ENCODE measurements at places on chromosomes 6 and 20. TPM values are rescaled to one million over a fixed set of nuclear protein-coding genes. Genes with fewer than 3 reads are reported as not detected.
A peak's percentile ranks its signal among the peaks of the same experiment; 100 is the strongest.

- H3K36me3 ChIP-seq, result no peaks in the 10 kb centered on the region
- no peaks in the 10 kb centered on the region for H3K27me3 ChIP-seq
- no peak overlapping the region for H3K4me3 ChIP-seq
- no peaks in the 10 kb centered on the region for H3K4me1 ChIP-seq
These were observed 2.2 kb downstream of the ANKS1A start for GRCh38 chr6:34891296-34891695.

DNA sequence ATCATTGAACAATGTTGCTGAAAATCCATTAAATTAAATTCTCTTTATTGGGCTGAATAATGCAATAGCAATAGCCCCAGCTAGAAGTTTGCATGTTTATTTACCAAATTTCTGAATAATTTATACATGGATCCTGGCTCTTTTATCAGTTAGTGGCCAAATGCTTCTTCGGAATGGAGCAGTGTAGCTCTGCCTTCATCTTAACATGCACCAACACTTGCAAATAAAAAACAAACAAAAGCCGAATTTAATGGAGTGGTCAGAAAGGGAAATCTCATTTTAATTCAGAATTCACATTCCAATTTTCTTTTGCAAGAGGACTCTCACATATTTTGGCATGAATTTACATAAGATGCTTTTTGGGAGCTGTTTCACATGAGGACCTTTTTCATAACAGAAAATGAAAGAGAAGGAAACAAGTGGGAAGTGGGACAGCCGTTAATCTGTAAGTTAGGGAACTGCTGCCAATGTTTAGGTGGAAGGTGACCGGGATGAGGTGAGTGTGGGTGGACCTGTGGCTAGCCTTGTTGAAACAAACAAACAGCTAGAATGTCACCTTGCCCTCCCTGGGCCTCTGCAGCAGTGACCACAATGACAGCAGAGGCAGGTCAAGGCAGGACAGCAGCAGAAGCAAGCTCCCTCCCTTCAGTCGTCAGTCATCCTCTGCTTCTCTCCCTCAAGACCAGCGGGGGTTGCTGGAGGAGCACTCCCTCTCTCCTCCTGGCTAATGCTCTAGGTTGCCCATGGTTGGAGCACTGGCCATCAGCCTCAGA is 73.2 kb downstream of the INSM1 start:
- H3K4me1 ChIP-seq, result no peaks in the 10 kb centered on the region
- DNase-seq, result peak; percentile 29
- no peaks in the 10 kb centered on the region for H3K27me3 ChIP-seq
- no peak overlapping the region for H3K27ac ChIP-seq

DNA sequence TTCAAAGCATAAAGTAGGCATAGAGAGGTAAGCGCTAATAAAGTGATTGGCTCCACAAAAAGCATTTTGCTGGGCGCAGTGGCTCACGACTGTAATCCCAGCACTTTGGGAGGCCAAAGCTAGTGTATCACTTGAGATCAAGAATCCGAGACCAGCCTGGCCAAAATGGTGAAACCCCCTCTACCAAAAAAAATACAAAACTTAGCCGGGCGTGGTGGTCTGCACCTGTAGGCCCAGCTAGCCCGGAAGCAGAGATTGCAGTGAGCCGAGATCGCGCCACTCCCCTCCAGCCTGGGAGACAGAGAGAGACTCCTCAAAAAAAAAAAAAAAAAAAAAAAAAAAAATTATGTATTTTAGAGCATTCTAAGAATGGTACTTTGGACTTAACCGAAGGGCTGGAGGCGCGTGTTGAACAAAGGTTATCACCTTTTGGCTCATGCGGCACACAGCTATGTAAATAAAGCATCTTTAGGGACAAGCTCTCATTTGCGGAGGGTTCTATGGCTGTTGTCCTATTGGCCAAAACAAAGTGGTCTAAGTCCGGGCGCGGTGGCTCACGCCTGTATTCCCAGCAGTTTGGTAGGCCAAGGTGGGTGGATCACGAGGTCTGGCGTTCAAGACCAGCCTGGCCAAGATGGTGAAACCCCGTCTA is 17.4 kb downstream of the HFE start:
- no peaks in the 10 kb centered on the region for H3K36me3 ChIP-seq
- no peaks in the 10 kb centered on the region for H3K4me1 ChIP-seq
- H3K27ac ChIP-seq, result peak overlapping the region; percentile 93
- peak; percentile 70 for DNase-seq
- H3K4me3 ChIP-seq, result peak overlapping the region; percentile 31

GRCh38 chr20:23254034-23254433 is 96.6 kb upstream of the NXT1 start:
- H3K27ac ChIP-seq, result no peak overlapping the region
- H3K36me3 ChIP-seq, result no peaks in the 10 kb centered on the region
- no peak for DNase-seq
- H3K4me3 ChIP-seq, result no peak overlapping the region
- H3K27me3 ChIP-seq, result no peaks in the 10 kb centered on the region

DNA sequence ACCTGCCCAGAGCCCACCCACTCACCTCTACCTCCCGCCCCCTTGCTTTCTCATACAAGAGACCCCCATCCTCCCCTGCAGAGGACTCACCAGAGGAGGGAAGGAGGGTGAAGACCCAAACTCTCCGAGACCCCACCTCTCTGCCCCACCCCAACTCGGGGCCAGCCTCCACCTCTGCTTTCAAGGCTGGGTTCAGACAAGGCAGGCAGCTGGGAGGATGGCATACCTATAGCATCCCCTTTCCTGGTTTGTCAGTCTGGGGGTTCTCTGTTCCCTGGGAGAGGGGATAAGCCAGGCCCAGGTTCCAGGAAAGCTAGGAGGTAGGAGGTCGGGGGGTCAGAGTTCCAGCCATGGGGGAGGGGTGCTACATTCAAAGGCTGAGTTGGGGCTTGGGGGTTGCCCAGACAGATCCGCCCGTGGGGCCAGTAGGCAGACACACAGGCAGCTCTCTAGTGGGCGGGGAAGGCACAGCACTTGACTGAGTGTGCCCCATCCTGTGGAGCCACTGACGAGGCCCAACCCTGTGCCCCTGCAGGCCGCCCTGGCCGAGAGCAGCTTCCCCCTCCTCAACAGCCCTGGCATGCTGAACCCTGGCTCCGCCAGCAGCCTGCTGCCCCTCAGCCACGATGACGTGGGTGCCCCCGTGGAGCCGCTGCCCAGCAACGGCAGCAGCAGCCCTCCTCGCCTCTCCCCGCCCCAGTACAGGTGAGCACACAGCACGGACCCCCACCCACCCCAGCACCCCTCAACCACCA is 40.8 kb upstream of the MDFI start:
- H3K27me3 ChIP-seq, result no peaks in the 10 kb centered on the region
- no peaks in the 10 kb centered on the region for H3K36me3 ChIP-seq
- no peak overlapping the region for H3K4me3 ChIP-seq
- H3K27ac ChIP-seq, result no peak overlapping the region
- DNase-seq, result no peak

The MROH8 gene
- total RNA-seq, result 0.90 TPM

DNA sequence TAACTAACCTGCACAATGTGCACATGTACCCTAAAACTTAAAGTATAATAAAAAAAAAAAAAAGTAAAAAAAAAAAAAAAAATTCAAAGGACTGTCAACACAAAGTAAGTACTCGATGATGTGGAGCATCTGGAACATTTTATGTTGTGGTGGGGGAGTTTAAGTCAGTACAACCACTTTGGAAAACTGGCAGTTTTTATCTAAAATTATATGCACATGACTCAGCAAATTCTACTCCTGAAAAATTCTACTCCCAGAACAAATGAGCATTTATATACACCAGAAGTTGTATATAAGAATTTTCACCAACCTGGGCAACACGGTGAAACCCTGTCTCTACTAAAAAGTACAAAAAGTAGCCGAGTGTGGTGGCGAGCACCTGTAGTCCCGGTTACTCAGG is 36.9 kb upstream of the CCDC28A start:
- no peak overlapping the region for H3K27ac ChIP-seq
- no peak for DNase-seq
- H3K4me1 ChIP-seq, result no peaks in the 10 kb centered on the region
- H3K4me3 ChIP-seq, result no peak overlapping the region

DNA sequence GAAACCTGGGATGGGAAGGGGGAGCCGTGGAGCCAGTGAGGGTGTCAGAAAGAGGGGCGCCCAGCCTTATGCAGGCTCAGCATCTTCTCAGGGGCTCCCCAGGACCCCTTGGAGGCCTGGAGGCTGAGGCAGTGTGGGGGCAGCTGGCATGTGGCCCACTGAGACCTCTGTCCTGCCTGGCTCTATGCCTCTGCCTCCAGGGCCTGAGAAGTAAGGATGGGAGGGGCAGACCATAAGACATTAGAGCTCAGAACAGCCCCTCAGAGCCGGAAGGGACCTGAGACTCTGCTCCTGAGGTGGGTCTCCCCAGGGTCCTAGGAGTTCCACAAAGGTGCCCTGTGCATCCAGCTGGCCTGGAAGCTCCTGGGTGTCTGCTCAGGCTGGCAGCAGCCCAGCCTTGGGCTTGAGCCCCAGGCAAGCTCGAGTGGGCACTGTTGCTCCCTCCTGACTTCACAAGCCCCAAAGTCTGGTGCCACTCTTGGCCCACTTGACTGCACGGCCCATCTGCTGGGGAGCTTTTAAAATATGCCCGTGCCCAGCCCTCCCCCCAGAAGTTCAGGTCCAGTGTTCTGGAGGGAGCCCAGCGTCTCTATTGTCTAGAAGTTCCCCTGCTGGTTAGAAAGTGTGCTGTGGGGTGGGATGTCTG is 126.8 kb downstream of the GRM4 start:
- H3K36me3 ChIP-seq, result no peaks in the 10 kb centered on the region
- no peak overlapping the region for H3K4me3 ChIP-seq
- H3K27ac ChIP-seq, result no peak overlapping the region
- no peaks in the 10 kb centered on the region for H3K4me1 ChIP-seq
- H3K27me3 ChIP-seq, result no peaks in the 10 kb centered on the region
- no peak for DNase-seq

The KIAA0408 gene
- total RNA-seq, result 1.6 TPM

The LRRC1 gene
- 72.9 TPM for total RNA-seq

The BPIFA2 gene
- total RNA-seq, result not detected

The TCP11 gene
- not detected for total RNA-seq

All from colonic mucosa (tissue), 4 donors.